CD8-positive, alpha-beta memory T cell (primary cell): ENCODE measurements at places on chromosomes 7 and 10.
A peak's percentile ranks its signal among the peaks of the same experiment; 100 is the strongest.

DNA sequence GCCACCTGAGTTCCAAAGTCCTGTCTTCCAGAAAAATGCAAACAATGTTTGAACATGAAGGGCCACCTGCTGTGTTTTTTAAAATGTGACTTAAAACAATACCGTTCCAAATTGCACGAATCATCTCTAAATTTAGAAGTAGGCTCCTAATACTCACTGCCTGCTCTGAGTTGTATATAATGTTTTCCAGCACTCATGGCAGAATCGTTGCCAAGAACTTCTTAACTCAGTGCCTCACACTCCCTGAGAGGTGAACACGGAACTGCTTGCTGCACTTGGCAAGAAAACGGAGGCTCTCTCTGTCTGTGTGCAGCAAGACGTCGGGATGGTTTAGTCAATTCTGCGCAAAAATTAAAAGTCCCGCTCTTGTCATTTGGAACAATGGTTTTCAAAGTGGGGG is 757.3 kb upstream of the AUTS2 start:
- no peak for DNase-seq

DNA sequence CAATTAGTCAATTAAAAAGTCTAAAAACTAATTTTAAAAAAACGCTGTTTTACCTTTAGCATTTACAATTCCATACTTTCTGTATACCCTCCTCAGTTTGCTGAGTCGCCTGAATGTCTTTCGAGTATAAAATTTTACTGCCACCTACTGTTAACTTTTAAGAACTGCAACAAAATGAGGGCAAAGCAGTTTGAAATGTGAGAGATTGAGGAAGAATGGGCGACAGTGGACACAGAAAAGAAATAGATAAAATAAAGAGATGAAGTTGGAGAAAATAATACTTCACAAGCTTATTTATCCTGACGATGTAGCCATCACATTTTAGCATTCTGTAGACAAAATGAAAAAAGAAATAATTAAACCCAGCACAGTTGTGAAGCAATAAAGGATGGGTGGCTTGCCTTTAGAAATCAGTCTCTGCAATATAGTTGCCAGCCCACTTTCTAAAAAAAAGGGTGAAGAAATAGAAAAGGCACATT is 110.8 kb upstream of the PTN start:
- DNase-seq: no peak

GRCh38 chr7:26500749-26501352 is 209.2 kb downstream of the SNX10 start:
- peak; percentile 3 for DNase-seq

DNA sequence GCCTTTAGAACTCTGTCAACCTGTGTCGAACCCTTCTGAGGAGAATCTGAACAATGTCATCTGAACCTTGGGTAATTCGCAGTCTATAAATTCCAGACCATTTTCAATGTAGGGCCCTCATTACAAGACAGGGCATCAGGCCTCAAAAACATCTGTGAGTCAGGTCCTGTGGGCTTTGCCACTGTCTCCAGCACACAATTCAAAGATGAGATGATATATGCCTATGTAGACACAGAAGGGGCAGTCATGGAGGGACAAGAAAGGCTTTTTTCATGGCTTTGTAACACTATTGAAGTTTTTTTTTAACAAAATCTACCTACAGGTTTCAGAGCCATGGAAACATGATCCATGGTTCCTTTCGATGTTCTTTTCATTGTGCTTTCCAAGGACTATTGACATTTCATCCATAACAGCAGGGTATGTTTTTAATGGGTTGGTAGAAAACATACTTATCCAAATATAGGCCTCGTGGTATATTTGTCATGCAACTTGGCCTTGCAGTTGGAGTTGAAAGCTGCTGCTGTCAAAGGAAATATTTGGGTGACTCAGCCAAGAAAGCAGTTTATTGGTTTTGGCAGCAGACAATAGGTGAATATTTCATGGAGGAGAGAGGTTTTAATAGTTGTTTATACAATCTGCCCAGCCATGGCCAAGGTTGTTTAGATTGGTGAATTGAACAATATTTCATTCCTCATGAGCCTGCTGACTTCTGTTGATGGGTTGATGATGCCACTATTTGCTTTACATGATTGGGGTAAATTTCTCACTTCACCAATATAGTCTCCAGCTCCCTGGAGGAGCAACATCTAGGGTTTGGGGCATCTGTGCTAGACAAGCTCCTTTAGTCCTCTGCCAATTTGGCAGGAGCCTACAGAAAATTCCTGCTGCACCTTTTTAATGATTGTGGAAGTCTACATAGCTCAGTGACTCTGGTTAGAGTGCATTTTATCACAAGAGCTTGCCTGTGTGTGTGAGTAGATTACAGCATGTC is 158.4 kb upstream of the TMEM72 start:
- no peak for DNase-seq

GRCh38 chr10:93206652-93207051 is 133.0 kb downstream of the CYP26A1 start:
- DNase-seq: no peak

DNA sequence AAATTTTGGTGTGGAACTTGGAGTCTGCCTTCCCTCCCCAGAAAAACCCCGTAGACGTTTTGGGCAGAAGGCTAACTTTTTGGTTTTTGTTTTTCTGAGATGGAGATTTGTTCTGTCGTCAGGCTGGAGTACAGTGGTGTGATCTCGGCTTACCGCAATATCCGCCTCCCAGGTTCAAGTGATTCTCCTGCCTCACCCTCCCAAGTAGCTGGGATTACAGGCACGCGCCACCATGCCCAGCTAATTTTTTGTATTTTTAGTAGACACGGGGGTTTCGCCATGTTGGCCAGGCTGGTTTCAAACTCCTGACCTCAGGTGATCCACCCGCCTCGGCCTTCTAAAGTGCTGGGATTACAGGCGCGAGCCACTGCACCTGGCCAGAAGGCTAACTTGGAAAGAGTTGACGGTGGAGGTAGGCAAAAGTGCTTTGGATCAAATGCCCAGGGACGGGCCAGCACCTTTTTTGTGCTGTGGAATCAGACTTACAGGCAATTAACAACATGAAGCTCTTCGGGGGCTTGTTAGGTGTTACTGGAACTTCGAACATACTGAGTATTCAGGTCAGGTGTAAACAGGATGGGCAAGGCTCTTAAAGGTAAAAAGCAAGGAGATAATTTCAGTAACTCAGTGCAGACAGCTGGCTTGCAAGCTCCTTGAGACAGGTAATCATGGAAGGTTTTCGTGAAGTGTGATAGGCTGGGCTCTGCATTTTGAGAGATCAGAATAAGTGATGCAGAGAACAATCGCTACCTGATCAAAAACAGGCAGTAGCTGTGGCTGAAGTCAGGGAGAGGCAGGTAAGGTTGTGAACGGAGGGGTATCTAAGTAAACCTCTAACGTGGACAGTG is 1.8 kb downstream of the PPP1R35 start:
- DNase-seq: no peak

DNA sequence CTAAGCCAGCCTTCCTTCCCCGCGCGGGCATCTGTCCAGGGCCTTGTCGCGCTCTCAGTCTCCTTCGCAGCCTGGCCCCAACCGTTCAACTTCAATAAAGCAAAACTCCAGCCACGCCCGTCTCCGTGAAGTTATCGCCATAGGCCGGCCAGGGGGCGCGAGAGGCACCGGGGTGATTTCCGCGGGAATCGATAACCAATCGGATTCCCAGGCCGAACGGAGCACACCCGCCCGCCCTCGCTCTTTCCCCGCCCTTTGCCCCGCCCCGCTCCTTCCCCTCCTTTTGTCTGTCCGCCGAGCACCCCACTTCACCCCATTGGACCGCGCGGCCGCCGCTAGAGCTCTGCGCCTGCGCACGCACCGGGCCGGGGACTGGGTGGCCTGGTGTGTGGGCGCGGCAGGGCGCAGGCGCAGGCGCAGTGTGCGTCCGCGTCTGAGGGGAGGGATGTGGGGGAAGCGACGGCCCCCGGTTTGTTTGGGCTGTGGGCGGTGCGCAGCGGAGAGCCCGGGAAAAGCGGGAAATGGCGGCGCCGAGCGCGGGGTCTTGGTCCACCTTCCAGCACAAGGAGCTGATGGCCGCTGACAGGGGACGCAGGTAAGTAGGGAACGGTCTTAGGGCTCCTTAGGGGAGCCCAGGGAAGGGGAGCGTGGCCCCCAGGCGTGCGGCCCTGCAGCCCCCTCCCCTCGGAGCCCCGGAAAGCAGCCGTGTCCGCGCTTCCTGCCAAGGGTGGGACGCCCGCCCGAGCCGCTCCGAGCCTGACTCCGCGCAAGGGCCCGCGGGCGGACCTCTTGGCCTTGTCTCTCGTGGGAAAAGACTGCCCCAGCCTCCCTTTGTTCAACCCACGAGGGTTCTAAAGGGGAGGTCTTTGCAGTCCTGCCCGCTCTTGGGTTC is at the start of gene CASP2:
Gene CASP2, plus strand, starts transcription at position 417 of the 892 bp plus-strand sequence. Its CDS starts 105 bp downstream, at position 522.
- DNase-seq: peak; percentile 99

- no peak for DNase-seq
These were observed 9.3 kb downstream of the KCNH2 start for GRCh38 chr7:150968734-150969372.

- DNase-seq: no peak
These were observed 6.7 kb downstream of the COL1A2 start for GRCh38 chr7:94401428-94401814.

DNA sequence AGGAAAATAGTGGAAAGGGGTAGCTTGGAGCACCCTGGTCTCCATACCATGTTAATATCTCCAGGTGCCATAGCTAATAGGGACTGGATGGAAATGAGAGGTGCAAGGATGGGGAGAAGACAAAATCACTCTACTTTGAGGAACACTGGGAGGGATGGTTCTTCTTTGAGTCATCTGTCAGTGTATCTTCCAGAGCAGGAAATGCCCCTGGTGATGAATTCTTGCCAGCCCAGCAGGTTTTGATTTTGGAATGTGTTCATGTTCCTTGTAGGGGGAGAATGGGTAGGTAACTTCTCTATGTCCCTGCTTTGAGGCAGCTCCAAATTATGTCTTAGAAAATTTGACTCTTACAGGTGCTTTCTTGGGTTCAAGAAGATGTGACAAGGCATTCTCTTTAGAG is 177.0 kb upstream of the GLI3 start:
- DNase-seq: no peak

DNA sequence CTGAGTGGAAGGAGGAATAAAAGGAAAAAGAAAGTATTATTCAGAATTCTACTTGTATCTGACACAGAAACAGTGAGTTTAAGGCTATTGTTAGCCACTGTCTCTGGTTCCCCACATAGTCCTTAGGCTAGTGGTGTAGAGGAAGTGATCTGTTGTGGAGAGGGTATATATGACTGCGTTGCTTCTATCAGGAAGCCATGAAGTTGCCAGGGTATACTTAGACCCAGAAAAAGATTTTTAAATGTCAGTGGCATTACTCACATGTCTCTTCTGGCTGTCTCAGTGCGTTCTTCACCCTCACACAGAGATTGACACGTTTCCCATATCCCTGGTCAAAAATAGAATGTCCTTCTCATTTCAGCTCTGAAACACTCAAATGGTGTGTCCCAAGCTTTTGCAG is 72.7 kb downstream of the SEM1 start:
- DNase-seq: no peak

- DNase-seq: peak; percentile 4
These were observed 108.6 kb downstream of the SRI start for GRCh38 chr7:88111140-88111743.

- no peak for DNase-seq
These were observed 20.0 kb downstream of the PAPOLB start for GRCh38 chr7:4841836-4842235.

- DNase-seq: no peak
These were observed 12.6 kb upstream of the UBE2D1 start for GRCh38 chr10:58322072-58322834.

DNA sequence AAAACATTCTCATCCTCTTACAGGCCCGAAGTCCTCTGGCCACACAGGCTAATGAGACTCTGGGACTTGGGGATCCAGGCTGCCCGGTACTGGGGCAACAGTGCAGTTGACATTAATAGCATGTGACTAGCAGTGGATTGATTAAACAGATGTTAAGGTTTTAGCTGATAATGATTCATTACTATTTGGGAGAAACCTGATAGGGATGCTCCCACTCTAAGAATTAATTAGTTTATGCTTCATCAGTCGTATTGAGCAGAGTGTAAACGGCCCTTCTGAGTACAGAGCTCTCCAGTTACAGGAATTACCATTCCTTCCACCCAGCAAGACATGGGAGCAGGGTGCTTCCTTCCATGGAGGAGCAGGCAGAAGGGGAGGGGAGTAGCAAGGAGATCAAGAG is 82.7 kb downstream of the RPS24 start:
- DNase-seq: no peak

GRCh38 chr10:72336259-72337038 is 18.3 kb downstream of the DNAJB12 start:
- no peak for DNase-seq

DNA sequence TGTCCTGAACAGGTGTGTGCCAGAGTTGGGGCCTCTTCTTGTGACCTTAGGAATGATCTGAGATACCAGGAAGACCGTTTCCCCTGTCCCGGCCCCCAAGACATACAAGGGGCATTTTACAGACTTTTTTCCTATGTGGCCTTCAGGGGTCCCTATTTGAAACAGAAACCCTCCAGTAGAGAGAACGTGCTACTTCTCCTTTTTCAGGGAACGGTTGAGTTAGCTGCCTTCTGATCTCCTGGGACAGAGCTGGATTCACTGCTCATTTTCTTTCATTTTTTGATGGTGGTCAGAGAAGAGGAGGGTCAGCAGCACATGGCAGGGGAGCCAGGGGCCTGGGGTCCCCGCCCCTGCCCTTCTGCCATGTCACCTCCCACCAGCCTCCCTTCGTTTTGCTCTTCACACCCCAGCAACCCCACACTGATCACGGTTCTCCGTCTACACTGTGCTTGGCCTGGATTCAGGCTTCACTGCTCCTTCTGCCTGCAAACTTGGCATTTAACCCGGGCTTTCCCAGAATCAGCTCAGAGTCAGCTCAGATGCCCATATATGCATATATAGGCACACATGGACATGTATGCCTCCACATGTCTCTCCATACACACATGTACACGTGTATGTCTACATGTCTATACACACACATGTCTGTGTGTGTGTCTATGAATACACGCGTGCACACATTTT is 138.1 kb upstream of the BTBD16 start:
- no peak for DNase-seq

DNA sequence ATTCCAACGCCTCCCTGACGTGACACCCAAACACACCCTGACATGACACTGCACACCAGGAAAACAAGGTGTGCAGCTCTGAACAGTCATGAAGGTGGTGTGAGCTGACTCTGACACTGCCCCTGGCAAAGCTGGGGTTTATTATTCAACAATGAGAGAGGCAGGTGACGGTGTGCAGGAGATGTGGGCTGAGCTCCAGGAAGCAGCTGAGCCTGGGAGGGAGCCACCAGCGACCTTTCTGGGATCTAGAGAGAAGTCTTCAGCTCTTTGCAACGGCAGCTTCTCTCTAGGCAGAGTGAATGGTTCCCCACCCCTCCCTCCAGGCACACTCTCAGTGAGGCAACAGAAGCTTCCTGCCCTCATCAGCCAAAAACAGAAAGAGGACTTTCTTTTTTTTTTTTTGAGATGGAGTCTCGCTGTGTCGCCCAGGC is 65.6 kb downstream of the SH3PXD2A start:
- no peak for DNase-seq

DNA sequence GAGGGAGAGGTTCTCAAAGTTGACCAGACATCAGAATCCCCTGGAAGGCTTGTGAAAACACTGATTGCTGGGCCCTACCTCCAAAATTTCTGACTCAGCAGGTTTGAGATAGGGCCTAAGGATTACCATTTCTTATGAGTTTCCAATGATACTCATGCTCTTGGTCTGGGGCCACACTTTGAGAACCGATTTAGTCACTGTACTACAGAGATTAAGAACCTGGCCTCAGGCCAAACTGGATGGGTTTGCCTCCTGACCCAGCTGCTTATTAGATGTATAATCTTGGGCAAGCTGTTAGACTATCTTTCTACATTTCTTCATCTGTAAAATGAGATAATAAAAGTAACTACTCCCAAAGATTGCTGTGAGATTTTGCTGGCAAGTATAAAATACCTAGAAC is 77.1 kb upstream of the SCIN start:
- no peak for DNase-seq

GRCh38 chr10:60230892-60231291 is 158.8 kb downstream of the ANK3 start:
- no peak for DNase-seq
